GOT3 (cell line): ENCODE measurements at places on chromosomes 2 and 18.

DNA sequence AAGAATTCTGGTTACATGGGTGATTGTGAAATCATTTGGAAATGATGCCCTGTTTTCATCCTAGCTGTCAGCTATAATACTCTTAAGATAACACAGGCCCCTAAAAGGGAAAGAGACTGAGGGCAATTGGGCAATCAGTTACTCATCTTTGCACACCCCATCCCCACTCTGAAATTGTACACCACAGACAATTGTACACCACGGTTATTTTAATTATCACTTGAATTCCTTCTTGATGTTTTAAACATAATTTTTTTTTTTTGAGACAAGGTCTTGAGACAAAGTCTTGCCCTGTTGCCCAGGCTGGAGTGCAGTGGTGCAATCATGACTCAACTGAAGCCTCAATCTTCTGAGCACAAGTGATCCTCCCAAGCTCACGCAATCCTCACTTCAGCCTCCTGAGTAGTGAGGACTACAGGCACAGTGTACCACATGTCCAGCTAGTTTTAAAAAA, 862.4 kb upstream of the ACVR2A start:
- peak; percentile 18 for DNase-seq

GRCh38 chr18:55753643-55754263, 165.8 kb upstream of the TCF4 start:
- no peak for DNase-seq

DNA sequence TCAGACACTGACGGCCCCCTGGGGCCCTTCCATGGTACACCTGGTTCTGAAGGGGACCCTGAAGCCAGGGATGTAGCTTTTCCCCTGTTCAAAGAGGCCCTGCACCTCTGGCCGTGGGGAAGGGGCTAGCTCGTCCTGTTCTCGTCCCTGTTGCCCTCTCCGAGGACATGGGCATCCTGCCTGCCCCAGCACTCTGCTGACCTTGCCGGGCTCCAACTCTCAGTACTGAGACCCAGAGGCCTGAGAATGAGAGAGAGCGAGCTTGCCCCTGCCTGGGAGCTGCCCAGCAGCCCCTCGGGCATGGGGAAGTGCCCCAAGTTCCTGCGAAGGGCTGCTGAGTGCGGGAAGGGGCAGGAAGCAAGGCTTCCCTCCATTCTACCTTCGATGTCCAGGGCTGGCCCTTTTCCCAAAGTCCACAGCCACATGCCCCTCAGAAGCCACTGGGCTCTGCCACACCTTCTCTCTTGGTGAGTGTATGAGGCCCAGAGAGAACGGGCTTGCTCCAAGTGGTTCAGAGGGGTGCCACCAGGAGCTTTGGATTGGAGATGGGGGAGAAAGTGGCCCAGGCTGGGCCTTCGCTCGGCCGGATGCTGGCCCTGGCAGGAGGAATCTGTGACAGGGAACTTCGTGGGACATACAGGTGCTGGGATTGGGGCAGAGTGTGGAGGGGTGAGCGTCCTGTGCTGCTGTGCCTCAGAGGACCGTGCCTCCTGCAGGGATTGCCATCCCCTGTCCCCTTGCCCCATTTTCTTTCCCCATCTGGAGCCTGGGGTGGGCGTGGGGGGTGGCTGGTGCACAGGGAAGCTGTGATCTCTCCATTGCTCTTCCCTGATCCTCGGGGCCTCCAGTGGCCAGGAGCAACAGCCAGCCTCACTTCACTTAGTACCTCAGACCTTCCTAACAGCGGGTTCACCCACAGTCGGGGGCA, 50.8 kb downstream of the KCNIP3 start:
- no peak for DNase-seq

- no peak for DNase-seq
These were observed 101.0 kb downstream of the SLC25A12 start for GRCh38 chr2:171792886-171793580.

DNA sequence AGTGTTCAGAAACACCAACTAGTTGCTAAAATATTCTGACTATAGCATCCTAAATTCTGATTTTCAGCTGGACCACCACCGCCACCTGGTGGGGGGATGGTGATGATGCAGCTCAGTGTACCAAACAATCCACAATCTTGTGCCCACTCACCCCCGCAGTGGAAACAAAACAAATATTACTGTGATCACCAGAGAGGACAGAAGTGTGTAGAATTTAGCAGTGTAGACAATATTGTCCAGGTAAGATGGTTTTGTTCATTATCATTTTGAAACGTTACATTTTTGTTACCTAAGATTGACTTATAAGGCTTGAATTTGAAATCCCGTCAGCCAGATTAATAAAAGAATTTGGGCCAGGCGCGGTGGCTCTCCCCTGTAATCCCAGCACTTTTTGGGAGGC, 31.7 kb upstream of the UBXN4 start:
- DNase-seq = peak; percentile 3

DNA sequence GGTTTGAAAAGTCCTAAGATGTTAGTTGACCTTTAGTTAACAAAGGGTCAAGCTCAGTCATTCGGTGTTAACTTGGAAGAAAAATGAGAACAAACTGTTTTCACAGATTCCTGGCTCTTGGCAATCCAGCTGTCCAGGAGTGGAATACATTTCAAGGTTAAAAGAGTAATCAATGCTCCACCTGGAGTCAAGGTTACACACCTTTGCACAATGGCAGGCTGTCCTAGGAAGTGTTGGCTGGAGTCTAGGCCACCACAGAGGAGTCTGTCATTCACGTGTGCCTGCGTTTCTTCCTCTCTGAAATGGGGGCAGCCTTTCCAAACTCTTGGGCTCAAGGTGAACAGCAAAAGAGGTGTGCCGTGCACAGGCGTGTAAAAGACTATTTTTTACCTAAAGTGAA, 6.3 kb upstream of the ID2 start:
- DNase-seq = no peak

GRCh38 chr2:9160732-9161131, 45.9 kb upstream of the ASAP2 start:
- no peak for DNase-seq

GRCh38 chr18:59661891-59662701, 35.1 kb downstream of the CCBE1 start:
- DNase-seq = no peak

- no peak for DNase-seq
These were observed 20.4 kb upstream of the FEZ2 start for GRCh38 chr2:36618381-36618780.

- DNase-seq = no peak
These were observed 748 bp upstream of the ZNF804A start for GRCh38 chr2:184597571-184597991.

DNA sequence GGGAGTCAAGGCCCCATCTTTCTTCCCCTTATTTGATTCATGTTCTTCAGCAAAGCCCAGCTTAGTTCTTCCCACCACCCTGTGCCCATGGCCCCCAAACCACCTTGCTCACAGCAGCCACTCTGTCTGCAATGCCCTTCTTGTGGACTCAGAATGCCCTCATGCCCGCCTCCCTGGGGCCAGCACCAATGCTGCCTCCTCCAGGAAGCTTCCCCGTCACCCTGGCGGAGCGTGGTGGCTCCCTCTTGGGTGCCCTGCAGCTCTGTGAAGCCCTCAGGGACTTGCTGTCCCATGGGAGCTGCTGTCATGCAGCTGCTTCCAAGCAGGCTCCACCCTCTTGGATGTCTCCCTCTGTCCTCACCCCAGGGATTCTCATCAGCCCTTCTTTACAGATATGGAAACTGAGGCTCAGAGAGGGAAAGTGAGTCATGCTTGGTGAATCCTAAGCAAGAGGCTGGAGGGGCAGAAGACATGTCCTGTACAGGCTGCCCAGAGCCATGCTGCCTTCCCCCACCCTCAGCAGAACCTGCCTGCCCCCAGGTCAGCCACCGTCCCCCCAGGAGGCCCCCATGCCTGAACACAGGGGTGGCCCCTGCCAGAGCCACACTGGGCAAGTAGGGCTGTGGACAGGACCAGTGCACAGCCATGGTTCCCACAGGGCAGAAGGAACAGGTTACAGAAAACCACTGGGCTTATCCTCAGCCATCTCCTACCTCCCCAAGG, 11.8 kb upstream of the DUSP2 start:
- no peak for DNase-seq

DNA sequence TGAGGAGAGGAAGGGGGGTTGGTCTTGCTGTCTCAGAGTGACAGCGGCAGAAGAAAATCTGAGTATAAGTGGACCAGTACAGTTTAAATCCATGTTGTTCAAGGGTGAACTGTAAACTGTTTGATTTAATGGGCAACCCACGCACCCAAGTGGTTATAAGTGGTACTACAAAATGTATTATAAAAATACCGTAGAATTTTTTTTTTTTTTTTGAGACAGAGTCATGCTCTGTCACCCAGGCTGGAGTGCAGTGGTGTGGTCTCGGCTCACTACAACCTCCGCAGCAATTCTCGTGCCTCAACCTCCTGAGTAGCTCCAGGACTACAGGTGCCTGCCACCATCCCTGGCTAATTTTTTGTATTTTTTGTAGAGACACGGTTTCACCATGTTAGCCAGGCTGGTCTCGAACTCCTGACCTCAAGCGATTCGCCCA, 2.1 kb upstream of the CHCHD5 start:
- DNase-seq = no peak

DNA sequence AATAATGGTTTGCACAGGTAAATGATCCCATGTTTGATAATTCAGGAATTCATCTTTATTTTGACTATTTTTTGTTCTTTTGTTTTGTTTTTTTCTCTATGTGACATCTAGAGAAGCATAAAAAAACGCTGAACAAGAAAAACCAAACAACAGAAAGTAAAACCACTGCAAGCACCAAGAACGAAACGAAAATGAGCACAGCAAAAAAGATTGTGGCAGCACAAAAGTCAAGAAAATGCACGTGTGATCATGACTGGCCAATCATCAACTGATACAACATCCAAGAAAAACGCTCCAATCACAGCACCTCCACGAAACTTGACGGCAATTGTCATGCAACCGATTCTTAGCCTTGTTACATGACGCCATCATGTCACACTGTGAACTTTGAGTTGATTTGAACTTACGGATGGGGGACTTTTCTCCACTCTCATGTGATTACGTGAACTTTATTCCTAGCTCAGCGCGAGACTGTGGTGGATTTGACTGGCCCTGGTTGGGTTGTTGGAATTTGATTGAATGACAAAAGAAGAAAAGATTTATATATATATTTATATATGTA, 318.7 kb downstream of the CELF4 start:
- no peak for DNase-seq

DNA sequence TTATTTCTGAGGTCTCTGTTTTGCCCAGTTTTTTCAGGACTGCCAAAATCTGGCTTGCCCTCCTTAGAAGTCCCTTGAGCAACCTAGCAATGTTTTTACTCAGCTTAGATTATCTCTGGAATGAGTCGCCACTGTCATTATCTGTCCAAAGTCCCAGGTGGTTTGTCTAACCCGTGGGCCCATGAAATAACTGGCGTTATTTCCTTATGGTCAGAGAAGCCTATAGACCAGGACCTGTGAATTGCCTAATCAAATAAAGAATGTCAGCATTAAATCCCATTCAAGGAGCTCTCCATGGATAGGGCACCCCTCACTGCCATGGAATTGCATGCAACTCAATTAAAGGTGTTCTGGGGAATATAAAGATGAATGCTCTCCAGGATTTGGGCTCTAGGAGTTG, 373.9 kb downstream of the SETBP1 start:
- no peak for DNase-seq
